ENCODE measurements at places on chromosomes 7 and 10.

GRCh38 chr10:130341356-130341755 lies 205.2 kb downstream of the GLRX3 start:
- no peak for DNase-seq

DNA sequence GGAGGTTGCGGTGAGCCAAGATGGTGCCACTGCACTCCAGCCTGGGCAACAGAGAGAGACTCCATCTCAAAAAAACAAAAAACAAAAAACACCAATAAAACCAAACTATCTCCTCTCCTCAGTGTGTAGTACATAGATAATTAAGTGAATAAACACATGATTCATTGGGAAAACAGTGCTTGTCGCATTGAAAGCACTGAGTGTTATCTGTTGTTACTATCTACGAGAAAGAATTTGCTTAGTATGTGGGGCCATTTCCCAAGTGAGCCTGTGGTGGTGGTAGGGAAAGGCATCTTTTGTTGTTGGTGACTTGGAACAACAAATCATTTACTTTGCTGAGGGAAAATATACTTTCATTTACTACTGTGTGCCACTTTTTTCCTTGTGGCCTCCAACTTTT lies 42.6 kb downstream of the RSBN1L start:
- DNase-seq = no peak

- DNase-seq = no peak
These were observed 309.4 kb downstream of the TWIST1 start for GRCh38 chr7:18808026-18808425.

DNA sequence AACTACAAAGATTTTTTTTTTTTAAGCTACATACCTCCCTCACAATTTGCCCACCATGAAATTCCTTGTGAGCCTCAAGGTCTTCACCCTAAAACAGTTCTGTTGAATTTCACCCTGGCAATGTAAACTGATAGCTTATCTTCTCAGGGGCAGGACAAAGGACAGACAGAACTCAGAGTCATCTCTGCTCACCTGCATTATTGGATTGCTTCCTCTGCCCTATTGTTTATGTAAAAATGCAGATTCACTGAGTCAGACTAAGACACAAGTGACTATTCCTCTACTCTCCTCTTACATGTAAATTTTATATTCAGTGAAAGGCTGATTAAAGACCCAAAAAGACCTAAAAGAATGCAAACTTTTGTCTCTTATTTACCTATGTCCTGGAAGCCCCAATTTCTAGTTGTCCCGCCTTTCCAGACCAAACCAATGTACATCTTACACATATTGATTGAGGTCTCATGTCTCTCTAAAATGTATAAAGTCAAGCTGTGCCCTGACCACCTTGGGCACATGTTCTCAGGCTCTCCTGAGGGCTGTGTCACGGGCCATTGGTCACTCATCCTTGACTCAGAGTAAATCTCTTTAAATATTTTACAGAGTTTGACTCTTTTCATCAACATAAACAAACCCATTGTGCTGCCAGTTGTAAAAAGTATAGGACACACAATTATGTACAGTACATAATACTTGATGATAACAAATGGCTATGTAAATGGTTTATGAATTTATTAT lies 440.2 kb downstream of the HTR7 start:
- no peak for DNase-seq

DNA sequence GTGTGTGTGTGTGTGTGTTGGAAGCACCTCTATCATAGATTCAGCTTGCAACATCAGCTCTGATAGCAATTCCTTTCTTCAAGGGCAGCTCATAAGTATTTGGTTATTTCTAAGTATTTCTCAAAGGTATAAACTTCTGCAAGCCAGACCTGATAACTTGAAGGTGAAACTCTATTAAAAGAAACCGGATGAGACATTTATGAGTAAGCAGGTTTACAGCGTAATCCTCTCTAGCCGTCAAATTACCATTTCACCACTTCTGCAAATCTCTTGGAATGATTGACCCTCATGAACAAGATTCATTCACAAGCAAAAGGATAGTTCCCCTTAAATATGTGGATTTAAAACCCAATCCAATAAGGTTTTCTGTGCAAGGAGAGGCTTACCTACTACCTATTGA lies 23.1 kb downstream of the PDE1C start:
- DNase-seq = no peak

All from Kasumi-1 (cell line).